ENCODE measurements at places on chromosomes 7 and 10.

GRCh38 chr7:42221304-42221703 is 15.7 kb downstream of the GLI3 start:
- DNase-seq = no peak

DNA sequence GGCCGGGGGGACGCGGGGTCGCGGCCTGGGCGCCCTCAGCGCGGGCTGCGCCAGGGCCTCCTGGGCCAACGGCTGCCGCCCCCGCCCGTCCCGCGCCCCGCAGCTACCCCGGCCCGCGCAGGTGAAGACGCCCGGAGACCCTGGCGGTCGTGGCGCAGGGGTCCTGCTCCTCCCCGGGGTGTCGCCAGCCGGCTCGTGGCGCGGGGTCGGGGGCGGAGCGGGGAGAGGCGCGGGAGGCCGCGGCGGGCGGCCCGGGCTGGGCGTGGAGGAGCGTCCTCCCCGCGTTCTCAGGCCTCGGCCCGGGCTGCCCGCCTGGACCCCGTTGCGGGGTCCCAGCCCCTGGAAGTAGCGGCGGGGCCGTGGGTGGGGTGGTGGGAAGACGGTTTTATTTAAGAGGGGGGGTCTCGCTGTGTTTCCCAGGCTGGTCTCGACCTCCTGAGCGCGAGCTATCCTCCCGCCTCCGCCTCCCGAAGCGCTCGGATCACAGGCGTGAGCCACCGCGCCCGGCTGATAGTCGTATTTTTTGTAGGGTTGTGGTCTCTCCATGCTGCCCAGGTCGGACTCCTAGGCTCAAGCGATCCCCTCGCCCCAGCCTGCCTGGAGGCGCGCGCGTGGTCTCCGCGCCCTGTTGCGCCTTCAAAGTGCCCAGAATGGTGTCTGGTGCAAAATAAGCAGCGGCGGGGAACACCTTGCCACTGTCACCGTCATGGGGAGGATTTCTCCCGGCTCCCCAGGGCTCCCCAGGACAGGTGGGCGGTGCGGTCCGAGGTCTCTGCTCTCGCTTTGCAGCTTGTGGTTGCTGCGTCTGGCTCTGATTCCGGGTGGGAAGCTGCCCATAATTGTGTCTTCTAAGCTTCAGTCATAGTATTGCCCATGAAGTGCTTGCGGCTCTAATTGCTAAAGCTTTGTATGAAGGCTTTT is 15.3 kb upstream of the SUN1 start:
- peak; percentile 43 for DNase-seq

- DNase-seq = peak; percentile 68
Observed at GRCh38 chr7:95434557-95435421, at the start of gene PON2. Gene PON2 (minus strand): TSS chr7:95435028. CDS start chr7:95434951, 77 bp downstream.

GRCh38 chr7:46993396-46993795 is 588.5 kb downstream of the TNS3 start:
- DNase-seq = no peak

DNA sequence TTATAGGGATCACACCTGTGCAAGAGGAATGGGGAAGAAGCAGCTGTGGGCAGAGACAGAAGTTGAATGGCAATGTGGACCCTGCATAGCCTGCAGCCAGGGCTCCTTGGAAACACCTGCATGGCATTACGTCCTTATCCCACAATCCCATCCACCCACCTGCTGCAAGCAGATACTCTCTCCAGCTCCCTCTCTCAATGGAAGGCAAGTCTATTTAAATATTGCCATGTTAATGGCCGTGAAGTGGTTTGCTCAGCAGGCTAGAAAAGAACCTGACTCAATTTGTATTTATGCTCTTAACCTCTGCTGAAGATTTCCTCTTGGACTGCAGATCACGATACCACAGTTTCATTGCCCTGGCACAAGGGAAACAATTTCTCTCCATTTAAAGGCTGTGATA is 417.0 kb downstream of the TYW1 start:
- no peak for DNase-seq

DNA sequence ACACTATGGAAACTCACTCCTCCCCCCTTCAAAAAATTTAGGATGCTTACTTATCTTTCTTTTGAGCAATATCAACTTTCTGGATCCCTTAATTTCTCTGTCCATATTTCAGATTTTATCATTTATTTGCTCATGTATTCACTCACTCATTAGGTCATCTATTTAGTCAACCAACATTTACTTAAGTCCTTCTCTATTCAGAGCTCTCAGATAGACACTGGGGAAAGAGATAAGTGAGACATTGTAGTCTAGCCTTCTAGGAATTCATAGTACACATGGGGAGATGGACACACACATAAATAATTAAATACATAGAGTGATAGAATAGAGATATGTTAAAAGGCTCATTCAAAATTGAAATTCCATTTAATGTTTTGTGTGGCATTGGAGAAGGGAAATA is 9.2 kb downstream of the CPN1 start:
- no peak for DNase-seq

GRCh38 chr10:133173860-133174640 is 14.0 kb downstream of the KNDC1 start:
- no peak for DNase-seq

- no peak for DNase-seq
Observed at GRCh38 chr10:50577010-50577409, 46.7 kb downstream of the SGMS1 start.

GRCh38 chr7:4288791-4289394 is 393.2 kb upstream of the FOXK1 start:
- DNase-seq = no peak

DNA sequence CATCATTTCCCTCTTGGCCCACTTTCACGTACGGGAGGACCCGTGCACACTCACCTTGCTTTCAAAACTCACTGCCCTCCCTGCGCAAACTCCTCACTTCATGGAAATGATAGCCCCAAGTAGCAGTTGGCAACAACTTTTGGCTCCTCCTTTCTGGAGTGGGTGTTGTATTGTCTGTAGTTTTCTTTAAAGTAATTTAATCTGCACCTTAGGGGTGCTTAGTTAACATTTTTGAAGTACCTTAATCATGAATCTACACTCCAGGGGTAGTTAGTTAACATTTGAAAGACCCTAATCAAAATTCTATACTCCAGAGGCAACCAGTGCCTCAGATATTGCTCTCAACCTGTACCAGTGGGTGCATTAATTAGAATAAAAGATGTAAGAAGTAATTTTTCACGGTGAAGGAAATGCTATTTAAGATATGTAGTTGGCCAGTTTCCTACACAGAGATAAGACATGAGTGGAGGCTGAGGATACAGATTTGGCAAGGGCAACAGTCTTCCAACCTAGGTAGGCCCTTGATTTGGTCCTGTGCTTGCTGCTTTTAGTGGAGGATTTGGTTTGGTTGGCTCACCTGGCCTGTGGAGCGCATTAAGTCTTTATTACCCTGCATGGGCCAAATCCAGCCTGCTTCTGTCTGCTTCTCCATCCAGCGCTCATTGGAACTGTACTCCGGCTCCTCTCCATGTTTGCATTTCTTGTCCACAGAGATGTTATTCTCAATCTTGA is 93.0 kb downstream of the EXOC4 start:
- no peak for DNase-seq

GRCh38 chr7:4399121-4399520 is 283.0 kb upstream of the FOXK1 start:
- no peak for DNase-seq

DNA sequence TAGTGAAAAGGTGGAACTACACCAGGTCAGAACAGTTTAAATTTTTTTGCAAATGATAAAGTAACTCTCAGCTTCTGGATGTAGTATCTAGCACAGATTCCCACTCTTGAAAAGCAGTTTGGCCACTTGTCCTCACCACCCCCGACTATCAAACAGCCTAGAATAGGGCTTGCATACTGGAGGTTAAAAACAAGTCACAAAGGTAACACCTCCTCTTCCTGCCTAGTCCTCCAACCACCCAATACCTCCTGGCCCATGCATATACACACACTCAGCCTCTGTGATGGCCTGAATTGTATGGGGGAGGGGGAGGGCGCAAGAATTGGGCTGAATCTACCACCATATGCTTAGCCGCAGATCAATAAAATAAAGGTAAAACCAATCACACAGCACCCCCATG is 5.7 kb downstream of the SKAP2 start:
- no peak for DNase-seq

- no peak for DNase-seq
Observed at GRCh38 chr7:115135146-115135545, 213.3 kb downstream of the MDFIC start.

DNA sequence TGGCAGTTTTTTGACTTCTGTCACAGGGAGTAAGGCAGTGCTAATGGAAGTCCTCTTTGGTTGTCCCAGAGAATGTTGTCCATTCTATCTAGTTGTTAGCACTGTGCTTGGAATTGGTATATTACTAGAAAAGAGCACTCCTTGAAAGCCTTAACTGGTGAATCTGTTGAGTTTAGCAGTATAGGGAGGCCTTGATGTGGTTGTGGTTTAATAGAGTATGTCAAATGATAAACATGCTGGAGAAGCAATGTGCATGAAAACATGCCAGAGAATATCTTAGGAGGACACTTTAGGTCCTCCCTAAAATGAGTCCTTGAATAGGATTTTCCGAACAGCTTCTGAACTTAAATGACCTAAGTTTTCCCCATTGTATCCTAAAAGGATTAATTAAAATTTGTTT is 98.6 kb downstream of the BTRC start:
- no peak for DNase-seq

DNA sequence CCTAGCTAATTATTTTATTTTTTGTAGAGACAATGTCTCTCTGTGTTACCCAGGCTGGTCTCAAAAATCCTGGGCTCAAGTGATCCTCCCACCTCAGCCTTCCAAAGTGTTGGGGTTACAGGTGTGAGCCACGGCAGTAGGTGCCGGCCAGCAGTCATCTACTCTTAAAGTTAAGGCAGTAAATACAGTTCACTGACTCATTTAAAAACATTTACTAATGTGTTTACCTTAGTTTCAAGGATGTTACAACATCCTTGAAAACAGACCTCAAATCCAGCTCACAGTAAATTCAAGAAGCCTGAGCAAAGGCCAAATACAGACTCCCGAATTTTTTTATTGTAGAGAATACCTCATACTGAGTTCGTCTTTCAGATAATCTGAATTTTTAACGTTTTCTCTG is 29.6 kb upstream of the ABCB4 start:
- no peak for DNase-seq

DNA sequence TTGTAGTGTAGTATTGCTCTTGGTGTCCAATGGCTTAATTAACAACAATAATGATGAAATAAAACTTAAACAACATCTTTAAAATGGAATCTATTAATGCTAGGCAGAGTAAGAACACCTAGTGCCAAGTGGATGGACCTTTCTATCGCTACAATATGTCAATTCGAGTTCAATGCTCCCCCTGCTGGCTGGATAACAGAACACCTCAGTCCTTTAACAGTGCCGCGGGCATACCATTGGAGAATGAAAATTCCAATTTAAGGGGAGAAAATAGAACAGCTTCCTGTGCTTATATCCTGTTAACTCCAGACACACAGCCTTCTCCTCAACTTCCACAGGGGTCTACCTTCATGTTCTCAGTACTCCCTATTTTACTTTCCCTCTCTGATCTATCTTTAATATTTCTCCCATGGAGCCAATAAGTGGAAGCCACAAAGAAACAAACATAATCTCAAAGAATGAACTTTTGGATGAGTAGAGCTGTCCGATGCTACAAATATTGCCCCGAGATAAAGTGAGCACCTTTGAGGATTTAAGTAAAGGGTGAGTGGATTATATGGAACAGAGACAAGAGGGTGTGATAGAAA is 41.4 kb downstream of the COL1A2 start:
- peak; percentile 64 for DNase-seq

DNA sequence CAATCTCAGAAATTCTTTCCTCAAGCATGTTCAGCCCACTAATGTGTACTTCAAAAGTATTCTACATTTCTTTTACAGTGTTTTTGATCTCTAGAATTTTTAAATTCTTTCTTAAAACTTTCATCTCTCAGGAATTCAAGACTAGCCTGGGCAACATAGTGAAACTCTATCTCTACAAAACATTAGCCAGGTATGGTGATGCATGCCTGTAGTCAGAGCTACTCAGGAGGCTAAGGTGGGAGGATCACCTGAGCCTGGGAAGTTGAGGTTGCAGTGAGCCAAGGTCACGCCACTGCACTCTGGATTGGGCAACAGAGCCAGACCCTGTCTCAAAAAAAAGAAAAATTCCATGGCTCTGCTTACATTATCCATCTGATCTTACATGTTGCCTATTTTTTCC is 5.0 kb upstream of the EGFR start:
- DNase-seq = no peak

GRCh38 chr7:96663457-96663856 is 46.2 kb downstream of the SEM1 start:
- no peak for DNase-seq

DNA sequence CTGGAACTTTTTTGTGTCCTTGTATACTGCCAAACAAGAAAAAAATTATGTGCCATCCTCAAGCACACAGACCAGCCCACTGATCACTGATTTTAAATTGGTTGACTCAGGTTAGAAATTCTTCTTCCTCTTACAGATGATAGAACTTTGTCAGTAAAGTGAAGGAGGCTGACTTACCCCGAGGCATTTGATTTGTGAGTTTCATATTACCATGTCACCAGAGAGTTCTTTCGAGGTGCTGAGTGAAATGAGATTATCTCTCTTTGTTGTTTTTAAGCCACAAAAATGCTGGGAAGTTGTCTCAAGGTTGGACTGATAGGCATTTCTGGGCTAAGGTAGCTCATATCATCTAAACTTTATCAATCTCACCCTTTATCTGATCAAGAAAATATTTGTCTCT is 78.8 kb upstream of the FAM180A start:
- DNase-seq = no peak

DNA sequence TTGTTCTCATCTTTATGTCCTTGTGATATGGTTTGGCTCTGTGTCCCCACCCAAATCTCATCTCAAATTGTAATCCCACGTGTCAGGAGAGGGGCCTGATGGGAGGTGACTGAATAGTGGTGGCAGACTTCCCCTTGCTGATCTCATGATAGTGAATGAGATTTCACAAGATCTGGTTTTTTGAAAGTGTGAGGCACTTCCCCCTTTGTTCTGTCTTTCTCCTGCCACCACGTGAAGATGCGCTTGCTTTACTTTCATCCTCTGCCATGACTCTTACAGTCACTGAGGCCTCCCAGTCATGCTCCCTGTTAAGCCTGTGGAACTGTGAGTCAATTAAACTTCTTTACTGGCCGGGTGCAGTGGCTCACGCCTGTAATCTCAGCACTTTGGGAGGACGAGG is 161.0 kb downstream of the HERPUD2 start:
- no peak for DNase-seq

- peak; percentile 61 for DNase-seq
Observed at GRCh38 chr7:87876869-87877234, 559 bp downstream of the DBF4 start.

DNA sequence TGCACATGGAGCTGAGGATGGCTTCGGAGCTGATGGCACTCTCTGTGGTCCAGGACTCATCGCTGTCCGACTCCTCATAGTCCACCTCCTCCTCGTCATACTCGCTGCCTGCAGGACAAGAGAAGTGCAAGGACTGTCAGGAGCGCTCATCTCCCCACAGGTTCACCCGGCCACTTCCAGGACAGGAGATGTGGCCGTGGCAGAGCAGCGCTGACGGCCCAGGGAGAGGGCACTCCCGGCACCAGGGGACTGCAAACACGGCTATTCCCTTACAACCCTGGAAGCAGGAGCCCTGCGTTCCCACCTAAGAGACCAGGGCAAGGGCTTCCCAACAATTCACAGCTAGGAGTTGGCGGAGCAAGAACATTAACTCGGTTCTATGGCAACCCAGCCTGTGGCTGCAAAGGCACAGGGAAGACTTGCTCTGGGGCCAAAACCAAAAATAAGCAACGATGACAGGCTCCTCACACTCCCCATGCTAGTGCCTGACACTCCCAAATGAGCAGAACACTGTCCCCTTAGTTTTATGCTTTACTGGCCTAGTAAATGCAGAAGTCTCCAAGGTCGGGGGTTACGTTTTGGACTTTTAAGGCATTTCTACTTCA is 100.9 kb downstream of the TAX1BP1 start:
- no peak for DNase-seq

Data from activated CD4-positive, alpha-beta T cell treated with anti-CD3 and anti-CD28 coated beads, Interleukin-10, Interleukin-2, amounts not matched to agents 100 ng/mL and 50 ng/mL, durations not matched to agents 16 hours and 8 hours (primary cell).